Myocyte (in vitro differentiated cells): ENCODE measurements at places on chromosomes 7 and 10.

GRCh38 chr10:5891009-5891408, 966 bp downstream of the FBH1 start:
- DNase-seq: no peak

GRCh38 chr10:5650664-5651387, 15.6 kb downstream of the ASB13 start:
- no peak for DNase-seq

- DNase-seq: no peak
These were observed 705.6 kb upstream of the GHITM start for GRCh38 chr10:83433705-83434104.

GRCh38 chr10:20089879-20090278, 273.6 kb downstream of the PLXDC2 start:
- peak; percentile 56 for DNase-seq

DNA sequence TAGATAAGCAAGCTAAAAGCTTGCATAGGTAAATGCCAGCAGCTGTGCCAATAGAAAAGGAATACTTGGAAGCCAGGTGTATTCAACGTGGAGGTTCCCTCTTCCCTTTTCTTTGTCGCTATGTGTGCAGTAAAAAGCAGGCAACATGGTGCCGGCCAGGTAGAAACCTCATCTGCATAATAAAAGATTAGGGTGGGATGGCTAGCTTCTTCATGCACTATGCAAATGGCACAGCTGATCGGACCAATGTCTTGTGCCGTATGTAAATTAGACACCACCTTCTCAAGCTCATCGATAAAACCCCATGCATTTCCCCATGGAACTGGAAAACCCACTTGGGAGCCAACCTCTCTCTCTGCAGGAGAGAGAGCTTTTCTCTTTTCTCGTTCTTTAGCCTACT, 150.9 kb upstream of the FOXK1 start:
- no peak for DNase-seq

DNA sequence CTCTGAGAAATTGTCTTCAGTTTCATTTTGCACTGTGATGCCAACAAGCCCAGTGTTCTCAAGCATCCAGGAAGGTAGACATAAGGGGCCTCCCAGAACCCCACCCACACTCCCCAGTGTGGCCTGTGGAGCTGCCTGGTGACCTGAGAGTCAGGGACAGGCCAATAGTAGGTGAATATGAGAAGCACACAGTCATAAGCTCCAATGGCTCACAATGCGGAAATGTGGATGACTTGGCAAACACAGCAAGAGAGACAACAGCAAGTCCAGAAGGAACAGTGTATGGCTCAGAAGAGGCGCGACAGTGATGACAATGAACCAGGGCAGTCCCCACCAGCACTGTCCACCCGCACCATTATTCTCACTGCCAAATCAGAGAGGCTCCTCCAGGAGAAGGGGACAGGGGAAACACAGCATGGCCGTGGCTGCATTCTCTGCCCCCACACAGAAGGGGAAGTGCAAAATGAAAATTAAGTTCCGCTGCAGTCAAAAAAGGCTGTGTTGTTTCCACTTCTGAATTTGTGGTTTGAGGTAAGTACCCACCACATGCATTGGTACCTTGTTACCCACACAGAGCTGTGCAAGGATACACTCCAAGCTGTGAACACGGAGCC, 419.8 kb downstream of the GRID1 start:
- DNase-seq: no peak

GRCh38 chr7:4071370-4072058, 610.6 kb upstream of the FOXK1 start:
- DNase-seq: no peak

GRCh38 chr10:113612154-113612553, 51.7 kb downstream of the NRAP start:
- no peak for DNase-seq

DNA sequence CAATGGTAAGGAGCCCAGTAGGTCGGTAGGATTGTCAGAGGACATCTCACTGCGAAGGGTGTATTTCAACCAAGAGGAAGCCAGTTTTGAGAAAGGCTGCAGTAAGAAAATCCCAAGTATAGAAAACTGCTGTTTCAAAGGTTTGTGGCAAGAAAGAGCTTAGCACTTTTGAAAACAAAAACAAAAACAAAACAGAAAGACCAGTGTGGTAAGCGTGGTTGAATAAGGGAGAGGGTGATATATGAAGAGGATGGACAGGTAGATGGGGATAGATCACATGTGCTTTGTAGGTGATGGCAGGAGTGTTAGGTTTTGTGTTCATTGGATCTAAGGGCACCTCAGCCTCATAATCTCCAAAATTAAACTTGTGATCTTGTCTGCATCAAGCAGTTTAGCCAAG, 141.6 kb upstream of the WNT16 start:
- no peak for DNase-seq

- DNase-seq: peak; percentile 72
These were observed 145.6 kb upstream of the CALCR start for GRCh38 chr7:93720106-93720505.

DNA sequence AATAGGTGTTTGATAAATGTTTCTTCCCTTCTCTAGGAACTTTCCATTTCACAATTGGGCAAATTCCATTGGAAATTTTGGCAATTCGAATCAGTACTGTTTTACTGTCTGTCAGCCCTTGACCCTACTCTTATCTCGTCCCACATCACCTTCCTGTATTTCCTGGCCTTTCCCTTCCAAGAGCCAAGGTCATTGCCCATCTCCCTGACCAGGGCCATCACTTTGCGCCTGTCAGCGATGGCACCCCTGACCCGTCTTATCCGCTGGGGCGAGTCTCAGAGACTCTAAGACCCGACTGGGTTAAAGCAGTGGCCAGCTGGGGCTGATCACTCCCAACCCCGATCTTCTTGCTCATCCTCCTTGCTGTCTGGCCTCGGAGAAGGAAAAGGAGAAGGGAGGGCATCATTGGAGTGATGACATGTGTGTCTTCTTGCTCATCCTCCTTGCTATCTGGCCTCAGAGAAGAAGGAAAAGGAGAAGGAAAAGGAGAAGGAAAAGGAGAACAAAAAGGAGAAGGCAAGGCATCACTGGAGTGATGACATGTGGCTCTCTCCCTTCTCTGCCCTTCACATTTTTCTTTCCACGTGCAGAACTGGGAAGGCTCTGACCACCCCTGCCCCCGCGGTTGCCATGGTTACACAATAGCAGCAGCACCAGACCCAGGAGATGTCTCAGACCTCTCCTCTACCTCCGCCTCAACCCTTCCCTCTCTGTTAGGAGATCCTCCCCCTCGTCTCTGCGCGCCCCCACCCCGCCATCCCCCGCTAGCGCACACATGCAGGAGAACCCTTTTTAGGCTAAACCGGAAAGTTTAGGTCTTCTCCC, 2.0 kb downstream of the SEMA3D start:
- DNase-seq: no peak

DNA sequence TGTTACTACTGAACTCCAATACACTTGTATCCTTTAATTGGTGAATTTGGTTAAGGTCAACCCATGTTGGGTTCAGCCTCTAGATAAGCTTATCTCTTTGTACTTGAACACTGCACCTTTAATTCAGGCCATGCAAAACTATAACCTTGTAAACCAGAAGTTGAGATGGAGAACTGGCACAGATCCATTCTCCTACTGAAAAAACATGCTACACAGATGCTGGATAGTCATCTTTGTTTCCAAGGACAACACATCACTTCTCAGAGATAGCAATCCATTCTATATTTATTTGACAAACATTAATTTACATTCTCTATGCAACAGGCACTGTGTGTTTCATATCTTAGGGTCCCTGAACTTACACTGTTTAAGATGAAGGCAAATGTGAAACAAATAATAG, 2.9 kb upstream of the CDK14 start:
- DNase-seq: no peak

GRCh38 chr10:101142533-101143344, 11.6 kb downstream of the TLX1 start:
- no peak for DNase-seq

DNA sequence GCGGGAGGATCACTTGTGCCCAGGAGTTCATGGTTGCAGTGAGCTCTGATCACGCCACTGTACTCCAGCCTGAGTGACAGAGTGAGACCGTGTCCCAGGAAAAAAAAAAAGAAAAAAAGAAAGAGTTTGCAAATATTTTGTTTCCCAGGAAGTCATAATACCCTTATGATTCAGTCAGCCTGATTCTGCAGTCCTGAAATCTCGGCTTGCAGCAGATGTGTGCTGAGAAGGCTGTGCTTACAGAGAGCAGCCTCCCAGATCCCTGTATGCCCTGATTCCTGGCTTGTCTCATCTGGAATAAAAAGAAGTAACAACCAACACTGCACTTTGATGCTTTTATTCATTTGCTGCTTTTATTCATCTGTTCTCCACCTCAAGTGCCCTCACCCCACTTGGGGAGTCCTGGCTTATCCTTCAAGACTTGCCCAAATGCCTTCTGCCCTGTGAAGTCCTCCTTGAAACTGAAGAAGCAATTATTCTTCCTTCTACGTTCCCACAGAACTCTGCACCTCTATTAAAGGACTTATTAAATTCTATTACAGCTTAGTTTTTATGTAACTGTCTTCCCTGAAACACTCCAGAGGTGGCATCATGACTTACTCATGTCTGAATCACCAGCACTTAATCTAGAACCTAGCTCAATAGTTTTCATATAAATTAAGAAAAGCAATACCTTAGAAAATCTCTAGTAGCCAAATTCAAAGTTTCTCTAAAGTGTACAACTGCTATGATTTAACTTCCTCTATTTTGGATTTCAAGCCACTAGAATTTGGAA, 27.7 kb upstream of the BPGM start:
- peak; percentile 76 for DNase-seq

DNA sequence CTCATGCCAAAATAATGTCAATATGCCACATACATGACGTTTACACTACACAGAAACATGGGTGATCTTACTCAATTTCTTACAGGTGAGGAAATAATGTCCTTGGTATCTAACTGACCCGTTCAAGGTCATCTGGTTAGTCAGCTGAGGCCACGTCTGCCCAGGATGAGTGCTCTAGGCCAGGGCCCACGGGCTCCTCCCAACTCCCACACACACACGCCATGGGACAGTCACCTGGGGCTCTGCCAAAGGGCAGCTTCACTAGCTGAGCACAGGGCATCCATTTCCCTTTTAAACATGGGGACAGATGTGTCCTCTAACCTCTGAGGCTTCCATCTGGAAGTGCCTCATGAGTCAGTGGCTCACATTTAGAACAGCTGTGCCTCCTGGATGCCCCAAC, 123.9 kb downstream of the TNS3 start:
- DNase-seq: peak; percentile 100

DNA sequence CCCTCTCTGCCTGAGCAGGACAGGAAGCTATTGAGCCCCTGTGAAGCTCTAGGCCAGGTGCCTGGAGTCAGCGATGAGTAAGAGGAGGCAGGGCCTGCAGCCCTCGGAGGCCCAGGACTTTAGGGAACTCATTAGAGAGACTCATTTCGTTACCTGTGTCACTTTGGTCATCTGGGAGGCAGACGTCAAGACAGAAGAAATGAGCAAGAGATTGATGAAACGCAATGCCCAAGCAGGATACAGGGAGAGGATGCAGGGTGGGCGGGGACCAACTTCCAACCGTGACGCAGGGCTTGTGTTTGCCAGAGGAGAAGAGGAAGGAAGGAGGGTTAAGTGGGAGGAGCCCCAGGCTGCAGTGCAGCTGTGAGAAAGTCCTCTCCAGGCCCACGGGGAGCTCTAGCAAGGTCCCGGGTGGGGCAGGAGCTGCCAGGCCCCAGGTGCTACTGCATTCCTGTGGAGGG, 26.4 kb upstream of the GNA12 start:
- no peak for DNase-seq
